Activated CD8-positive, alpha-beta memory T cell treated with anti-CD3 and anti-CD28 coated beads, Interleukin-2, amount 10 ng/mL, durations not matched to agents 7 days and 5 days (primary cell): ENCODE measurements at places on chromosomes 6 and 20. TPM values are rescaled to one million over a fixed set of nuclear protein-coding genes. Genes with fewer than 3 reads are reported as not detected.

ENPP3 gene
- 0.93 TPM for total RNA-seq

EEF1A2 gene
- total RNA-seq: not detected

PRSS35 gene
- total RNA-seq: not detected

VNN1 gene
- not detected for total RNA-seq

MEI4 gene
- total RNA-seq: not detected

FHL5 gene
- not detected for total RNA-seq

FAM110A gene
- 37.0 TPM for total RNA-seq

CCM2L gene
- not detected for total RNA-seq

GRCh38 chr6:12075067-12075563, 63.0 kb downstream of the HIVEP1 start:
- H3K4me1 ChIP-seq: peaks cover 14% of the 10 kb centered on the region
- no peaks in the 10 kb centered on the region for H3K36me3 ChIP-seq
- no peak overlapping the region for H3K27ac ChIP-seq
- no peak overlapping the region for H3K4me3 ChIP-seq

GRCh38 chr6:128244751-128245405, 275.5 kb downstream of the PTPRK start:
- DNase-seq: no peak
- H3K4me1 ChIP-seq: peaks cover 4% of the 10 kb centered on the region
- no peaks in the 10 kb centered on the region for H3K36me3 ChIP-seq

GRCh38 chr20:50472693-50473664, 37.2 kb upstream of the PTPN1 start:
- H3K27ac ChIP-seq: peak overlapping the region; percentile 20
- no peak overlapping the region for H3K4me3 ChIP-seq
- H3K36me3 ChIP-seq: no peaks in the 10 kb centered on the region

DNA sequence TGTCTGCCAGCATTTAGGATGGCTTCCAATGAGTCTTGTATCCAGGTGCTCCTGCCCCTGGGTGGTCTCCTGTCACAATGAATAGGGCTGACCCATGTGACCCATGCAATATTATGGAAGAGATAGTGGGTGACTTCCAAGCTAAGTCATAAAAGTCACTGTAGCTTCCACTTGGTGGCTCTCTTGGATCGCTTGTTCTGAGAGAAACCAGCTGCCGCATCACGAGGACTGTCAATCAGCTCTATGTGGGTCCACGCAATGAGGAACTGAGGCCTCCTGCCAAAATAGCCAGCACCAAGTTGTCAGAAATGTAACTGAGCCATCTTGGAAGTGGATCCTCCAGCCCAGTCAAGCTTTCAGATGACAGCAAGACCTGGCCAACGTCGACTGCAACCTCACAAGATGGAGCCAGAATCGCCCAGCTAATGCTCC, 14.9 kb upstream of the MATN4 start:
- H3K27ac ChIP-seq: no peak overlapping the region
- no peak overlapping the region for H3K4me3 ChIP-seq
- H3K4me1 ChIP-seq: peaks cover 35% of the 10 kb centered on the region
- no peak for DNase-seq
- no peaks in the 10 kb centered on the region for H3K27me3 ChIP-seq
- peaks cover 2% of the 10 kb centered on the region for H3K36me3 ChIP-seq

DNA sequence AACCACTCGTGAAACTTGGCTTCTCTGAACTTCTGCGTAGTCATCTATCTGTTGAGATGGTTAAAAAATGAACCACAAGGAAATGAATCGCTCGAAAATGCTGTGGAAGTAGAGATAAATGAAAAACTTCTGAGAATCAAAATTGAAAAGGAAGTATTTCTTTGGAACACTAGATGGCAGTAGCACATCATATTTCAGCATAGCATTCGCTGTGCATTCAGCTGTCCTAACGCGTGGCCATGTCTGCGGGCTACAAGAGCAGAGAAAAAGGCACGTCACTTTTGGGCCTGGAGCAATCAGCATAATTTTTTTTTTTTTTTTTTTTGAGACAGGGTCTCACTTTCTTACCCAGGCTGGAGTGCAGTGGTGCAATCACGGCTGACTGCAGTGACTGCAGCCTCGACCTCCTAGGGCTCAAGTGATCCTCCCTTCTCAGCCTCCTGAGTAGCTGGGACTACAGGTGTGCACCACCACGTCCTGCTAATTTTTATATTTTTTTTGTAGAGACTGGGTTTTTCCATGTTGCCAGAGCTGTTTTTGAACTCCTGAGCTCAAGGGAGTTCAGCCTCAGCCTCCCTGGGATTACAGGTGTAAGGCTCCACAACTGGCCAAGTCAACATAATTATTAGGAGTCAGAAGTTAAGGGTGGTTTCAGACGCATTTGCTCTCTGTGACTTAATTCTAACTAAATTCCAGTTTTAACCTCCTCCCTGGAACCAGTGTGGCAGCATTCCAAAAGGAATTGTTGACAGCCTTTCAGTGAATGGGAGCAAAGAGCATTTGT, 8.8 kb upstream of the PERP start:
- DNase-seq: peak; percentile 58
- no peak overlapping the region for H3K4me3 ChIP-seq
- H3K4me1 ChIP-seq: peaks cover 6% of the 10 kb centered on the region
- H3K27ac ChIP-seq: no peak overlapping the region

- H3K36me3 ChIP-seq: no peaks in the 10 kb centered on the region
- H3K27me3 ChIP-seq: peaks cover 31% of the 10 kb centered on the region
- H3K4me3 ChIP-seq: no peak overlapping the region
- DNase-seq: no peak
- no peak overlapping the region for H3K27ac ChIP-seq
Observed at GRCh38 chr6:39490108-39490507, 167.6 kb upstream of the KCNK16 start.

DNA sequence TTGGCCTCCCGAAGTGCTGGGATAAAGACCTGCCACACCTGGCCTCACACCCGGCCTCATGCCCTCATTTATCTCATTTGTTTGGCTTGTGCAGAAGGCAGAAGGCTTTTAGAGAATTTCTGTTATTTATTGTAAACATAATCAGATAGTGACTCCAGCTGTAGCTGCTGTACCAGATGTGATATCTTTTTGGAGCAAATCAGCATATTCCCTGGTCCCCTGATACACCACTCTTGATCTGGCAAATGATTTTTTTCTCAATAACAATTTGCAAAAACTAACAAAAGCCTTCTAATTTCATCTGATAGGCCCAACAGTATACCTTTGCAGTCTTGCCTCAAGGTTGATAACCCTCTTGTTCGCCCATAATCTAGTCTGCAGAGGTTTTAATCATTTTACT, 26.5 kb upstream of the TULP1 start:
- no peak for DNase-seq
- H3K4me1 ChIP-seq: peaks cover 4% of the 10 kb centered on the region
- H3K4me3 ChIP-seq: no peak overlapping the region
- H3K27ac ChIP-seq: no peak overlapping the region
- no peaks in the 10 kb centered on the region for H3K36me3 ChIP-seq

DNA sequence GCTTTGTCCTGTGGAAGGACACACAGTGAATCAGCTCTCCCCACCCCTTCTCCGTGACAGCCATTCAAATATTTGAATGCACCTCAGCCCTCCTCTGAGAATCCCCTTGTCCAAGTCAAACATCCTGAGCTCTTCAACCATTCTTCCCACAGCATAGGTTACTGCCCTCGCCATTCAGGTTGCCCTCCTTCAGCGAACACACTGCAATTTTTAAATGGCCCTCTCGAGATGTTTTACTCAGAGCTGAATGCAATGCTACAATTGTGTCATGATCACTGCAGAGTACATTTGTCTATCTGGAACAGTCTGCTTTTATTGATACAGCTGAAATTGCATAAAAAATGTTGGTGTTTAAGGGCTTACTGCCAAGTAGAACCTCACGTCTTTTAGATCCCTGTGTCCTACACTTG, 48.9 kb downstream of the SLC2A12 start:
- H3K4me3 ChIP-seq: no peak overlapping the region
- H3K36me3 ChIP-seq: no peaks in the 10 kb centered on the region
- DNase-seq: no peak
- no peaks in the 10 kb centered on the region for H3K4me1 ChIP-seq
- no peak overlapping the region for H3K27ac ChIP-seq

DNA sequence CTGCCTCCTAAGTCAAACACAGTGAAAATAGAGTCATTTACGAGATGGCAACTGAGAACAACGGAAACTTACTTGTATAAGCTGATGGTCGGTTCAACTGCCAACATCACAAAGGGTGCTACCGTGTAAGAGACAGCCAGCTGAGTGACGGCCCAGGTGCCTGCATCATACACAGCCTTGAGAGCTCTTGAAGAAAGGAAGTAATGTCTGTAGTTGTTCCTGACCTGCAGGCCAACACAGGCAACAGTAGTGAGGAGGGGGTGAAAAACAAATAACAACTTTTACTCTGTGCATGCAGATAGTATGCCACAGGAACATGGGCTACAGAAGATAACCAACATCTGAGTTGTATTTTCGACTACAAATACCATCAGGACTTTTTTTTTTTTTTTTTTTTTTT, 102.7 kb downstream of the MBOAT1 start:
- peaks cover 10% of the 10 kb centered on the region for H3K36me3 ChIP-seq
- no peak overlapping the region for H3K27ac ChIP-seq
- peaks cover 10% of the 10 kb centered on the region for H3K4me1 ChIP-seq
- no peak overlapping the region for H3K4me3 ChIP-seq

GRCh38 chr6:107617341-107617932, 127.5 kb downstream of the SOBP start:
- no peak overlapping the region for H3K27ac ChIP-seq
- H3K4me3 ChIP-seq: no peak overlapping the region

- H3K27ac ChIP-seq: no peak overlapping the region
- H3K4me1 ChIP-seq: no peaks in the 10 kb centered on the region
- H3K4me3 ChIP-seq: no peak overlapping the region
- H3K36me3 ChIP-seq: peaks cover 52% of the 10 kb centered on the region
Observed at GRCh38 chr6:89734526-89734925, 85.1 kb downstream of the MDN1 start.

DNA sequence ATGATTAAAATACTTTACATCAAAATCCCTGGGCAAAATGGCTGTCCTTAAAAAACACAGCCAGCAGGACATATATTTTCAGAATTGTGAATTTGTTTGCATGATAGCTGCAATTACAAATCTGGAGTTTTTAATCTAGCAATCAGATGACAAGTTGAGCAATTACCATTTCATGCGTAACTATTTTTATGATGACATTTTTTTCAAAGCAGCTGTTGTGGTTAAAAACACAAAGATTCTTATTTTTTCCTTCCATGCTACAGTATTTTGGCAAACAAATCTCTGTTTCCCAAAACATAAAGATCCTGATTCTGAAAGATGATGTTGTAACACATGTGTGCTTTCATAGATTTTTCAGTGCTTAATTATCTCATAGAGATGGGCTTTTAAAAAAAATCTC, 90.2 kb downstream of the PHACTR1 start:
- DNase-seq: no peak
- no peak overlapping the region for H3K27ac ChIP-seq
- no peak overlapping the region for H3K4me3 ChIP-seq
- no peaks in the 10 kb centered on the region for H3K4me1 ChIP-seq
- no peaks in the 10 kb centered on the region for H3K36me3 ChIP-seq

DNA sequence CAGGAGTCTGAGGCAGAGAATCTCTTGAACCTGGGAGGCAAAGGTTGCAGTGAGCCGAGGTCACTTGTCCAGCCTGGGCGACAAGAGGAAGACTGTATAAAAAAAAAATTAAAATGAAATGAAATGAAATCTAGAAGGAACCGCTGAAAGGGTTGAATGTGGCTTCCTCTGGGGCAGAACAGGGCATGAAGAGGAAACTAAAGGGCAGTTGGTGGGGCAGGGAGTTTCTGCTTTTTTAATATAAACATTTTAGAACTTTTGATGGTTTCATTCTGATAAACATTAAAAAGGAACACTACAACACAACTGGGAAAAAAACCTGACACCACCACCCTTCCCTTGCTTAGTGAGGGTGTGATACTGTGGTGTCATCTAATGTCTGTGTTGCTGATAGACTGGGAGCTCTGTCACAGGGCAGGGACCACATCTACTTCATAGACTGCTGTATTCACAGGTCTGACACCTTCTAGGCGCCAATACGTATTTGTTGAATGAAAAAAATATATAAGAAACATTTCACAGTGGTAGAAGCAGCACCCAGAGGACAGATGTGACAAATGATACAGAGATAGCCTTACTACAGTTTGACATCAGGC, 128.9 kb downstream of the ADAT2 start:
- no peak overlapping the region for H3K4me3 ChIP-seq
- H3K27me3 ChIP-seq: peaks cover 2% of the 10 kb centered on the region
- H3K36me3 ChIP-seq: no peaks in the 10 kb centered on the region
- no peak overlapping the region for H3K27ac ChIP-seq
- no peaks in the 10 kb centered on the region for H3K4me1 ChIP-seq

DNA sequence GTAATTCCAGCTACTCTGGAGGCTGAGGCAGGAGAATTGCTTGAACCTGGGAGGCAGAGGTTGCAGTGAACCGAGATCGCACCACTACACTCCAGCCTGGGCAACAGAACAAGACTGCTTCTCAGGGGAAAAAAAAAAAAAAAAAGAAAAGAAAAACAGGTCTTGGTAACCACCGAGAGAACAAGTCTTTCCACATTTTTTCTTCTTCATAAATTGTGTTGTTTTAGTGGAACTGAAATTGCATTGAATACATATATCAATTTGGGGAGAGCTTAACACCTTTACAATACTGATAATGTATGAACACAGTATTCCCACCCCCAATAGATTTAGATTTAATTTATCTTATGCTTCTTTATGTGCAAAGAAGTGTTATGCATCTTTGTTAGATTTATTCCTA, 70.0 kb upstream of the PLEKHG1 start:
- no peak for DNase-seq
- H3K27ac ChIP-seq: no peak overlapping the region
- H3K27me3 ChIP-seq: peaks cover 13% of the 10 kb centered on the region
- H3K4me1 ChIP-seq: no peaks in the 10 kb centered on the region
- no peaks in the 10 kb centered on the region for H3K36me3 ChIP-seq

DNA sequence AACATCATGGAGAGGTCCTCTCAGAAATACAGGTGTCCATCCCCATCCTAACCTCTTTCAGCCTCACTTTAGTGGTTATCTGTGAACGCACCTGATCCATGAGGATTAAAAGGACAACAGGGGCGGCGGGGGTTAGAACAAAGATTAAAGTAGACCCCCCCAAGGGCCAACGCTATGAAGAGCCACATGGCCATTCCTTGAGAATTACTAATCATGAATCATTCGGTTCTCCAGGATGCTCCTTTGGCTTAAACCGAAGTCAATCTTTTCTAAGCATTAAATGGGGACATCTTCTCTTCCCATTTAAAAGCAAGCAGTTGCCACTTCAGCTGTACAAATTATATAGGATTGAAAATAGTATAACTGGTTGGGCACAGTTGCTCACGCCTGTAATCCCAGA, 212.4 kb downstream of the GMPR start:
- no peak overlapping the region for H3K27ac ChIP-seq
- peaks cover 30% of the 10 kb centered on the region for H3K4me1 ChIP-seq
- H3K36me3 ChIP-seq: peaks cover 19% of the 10 kb centered on the region
- H3K4me3 ChIP-seq: no peak overlapping the region
- no peak for DNase-seq

DNA sequence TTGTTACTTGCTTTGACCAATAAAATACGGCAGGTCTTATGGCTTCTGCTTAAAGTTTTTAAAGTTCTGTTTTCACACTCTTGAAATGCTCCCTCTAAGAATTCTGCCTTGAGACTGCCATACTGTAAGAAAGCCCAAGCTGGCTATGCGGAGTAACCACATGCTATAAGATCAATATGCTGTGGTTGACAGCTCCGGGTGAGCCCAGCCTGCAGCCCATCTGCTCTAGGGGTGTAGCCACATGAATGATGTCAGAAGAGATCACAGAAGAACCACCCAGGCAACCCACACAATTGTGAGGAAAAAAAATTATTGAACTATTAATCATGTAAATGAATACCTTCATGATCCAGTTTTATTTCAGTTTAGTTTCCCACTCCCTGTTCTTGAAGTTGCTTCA, 26.1 kb upstream of the SH3BGRL2 start:
- H3K4me3 ChIP-seq: no peak overlapping the region
- H3K27ac ChIP-seq: no peak overlapping the region
- DNase-seq: no peak
- H3K4me1 ChIP-seq: no peaks in the 10 kb centered on the region
- no peaks in the 10 kb centered on the region for H3K27me3 ChIP-seq
